ENCODE measurements at places on chromosomes 3 and 15.

GRCh38 chr3:4606911-4607310, 113.8 kb downstream of the ITPR1 start:
- DNase-seq: no peak

DNA sequence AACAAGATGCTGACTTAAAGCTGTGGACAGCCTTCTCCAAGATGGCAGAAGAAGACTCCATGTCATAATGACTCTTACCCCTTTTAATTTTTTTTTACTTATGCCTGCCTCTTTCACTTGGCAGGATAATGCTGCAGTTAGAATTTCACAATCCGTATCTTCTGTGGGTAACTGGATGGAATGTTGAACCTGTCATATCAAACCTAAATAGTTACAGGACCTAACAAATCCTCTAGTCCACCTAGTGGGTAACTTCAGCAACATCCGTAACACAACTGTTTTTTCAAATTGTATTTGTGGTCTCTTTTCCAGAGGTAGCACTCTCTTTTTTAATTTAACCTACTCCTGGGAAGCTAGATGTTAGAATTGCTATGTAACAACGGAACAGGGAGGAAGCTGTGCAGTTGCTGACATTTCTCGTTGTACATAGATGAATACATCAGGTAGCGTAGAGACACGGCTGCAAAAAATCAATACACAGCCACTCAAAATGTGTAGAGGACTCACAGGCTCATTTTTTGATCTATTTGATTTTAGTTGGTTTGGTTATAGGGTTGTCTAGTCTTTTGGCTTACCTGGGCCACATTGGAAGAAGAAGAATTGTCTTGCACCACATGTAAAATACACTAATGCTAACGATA, 43.9 kb upstream of the TRPM1 start:
- DNase-seq: no peak

DNA sequence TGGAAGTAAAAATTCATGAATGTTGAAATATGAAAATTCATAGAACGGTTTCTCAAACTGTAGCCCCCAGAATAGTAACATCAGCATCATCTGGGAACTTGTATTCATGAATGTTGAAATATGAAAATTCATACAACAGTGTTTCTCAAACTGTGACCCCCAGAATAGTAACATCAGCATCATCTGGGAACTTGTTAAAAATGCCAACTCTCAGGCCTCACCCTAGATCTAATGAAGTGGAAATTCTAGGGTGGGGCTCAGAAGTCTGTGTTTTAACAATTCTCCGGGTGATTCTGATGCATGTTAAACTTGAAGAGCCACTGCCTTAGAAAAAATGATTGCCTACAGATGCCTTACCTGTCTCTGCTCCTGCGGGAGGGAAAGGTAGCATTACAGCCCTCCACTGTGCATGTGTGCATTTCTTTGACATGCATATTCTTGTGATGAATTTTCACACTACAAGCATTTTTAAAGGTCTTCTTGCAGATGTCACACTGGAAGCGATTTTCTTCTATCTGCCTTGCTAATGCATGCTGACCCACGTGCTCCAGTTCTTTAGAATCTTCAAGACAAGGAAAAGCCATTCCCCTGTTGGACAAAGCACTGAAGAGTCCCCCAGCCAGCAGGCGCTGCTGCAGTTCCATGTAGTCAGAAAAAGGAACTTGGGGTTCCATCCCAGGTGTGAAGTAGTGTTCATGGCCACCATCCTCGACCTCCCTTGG, 21.7 kb downstream of the BNC1 start:
- no peak for DNase-seq

- DNase-seq: no peak
Measured at GRCh38 chr3:23440416-23441294, 237.5 kb downstream of the UBE2E2 start.

DNA sequence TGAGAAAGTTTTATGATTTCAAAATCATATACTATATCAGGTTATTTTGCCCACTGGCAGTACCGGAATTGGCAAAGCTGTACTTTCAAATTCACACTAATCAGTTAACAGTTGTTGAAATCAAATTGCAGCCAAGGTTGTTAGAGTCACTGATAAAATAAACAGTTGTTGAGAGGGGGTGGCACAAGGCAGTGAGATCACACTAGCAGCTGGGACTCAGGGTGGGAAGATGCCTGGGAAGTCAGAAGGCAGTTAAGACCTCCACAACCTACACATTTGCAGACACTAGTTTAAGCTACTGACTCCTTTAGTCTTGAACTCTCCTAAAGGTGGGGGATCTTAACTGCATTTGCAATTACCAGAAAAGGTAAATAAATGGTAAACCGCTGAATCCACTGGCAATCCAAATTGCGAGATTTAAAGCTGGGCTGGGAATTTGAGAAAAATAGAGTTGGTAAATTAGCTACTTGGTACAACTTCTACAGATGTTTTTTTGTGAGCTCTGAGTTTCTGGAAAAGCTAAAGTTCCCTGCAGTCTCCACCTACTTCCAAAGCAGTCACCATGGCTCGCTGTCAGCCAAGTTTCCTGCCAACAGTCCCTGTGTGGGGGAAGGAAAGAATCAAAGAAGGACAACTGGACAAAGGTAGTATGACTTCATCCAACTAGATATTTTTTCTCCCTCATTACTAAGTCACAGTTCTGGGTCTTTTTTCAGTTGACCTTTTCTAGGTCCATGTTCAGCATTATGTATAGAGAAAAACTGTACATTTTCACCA, 105.7 kb downstream of the ZNF385D start:
- DNase-seq: no peak

DNA sequence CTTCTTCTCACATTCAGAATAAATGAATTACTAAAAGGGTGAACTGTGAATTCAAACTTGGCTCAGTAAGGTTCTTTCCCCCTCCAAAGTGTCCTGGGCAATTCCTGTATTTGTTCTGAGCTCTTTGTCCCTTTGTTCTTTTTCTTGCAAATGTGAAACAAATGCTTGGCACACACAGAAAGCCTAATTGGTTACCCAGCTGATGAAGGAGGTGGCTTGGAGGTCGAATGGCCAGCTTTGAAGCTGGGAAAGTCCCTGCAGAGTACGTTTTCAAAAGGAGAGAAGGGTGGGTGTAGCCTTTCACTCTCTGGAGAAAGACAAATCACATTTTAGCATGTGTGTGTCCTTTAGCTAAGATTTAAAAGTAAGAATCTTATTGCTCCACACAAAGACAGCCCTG, 154.4 kb downstream of the PEX5L start:
- DNase-seq: peak; percentile 35

DNA sequence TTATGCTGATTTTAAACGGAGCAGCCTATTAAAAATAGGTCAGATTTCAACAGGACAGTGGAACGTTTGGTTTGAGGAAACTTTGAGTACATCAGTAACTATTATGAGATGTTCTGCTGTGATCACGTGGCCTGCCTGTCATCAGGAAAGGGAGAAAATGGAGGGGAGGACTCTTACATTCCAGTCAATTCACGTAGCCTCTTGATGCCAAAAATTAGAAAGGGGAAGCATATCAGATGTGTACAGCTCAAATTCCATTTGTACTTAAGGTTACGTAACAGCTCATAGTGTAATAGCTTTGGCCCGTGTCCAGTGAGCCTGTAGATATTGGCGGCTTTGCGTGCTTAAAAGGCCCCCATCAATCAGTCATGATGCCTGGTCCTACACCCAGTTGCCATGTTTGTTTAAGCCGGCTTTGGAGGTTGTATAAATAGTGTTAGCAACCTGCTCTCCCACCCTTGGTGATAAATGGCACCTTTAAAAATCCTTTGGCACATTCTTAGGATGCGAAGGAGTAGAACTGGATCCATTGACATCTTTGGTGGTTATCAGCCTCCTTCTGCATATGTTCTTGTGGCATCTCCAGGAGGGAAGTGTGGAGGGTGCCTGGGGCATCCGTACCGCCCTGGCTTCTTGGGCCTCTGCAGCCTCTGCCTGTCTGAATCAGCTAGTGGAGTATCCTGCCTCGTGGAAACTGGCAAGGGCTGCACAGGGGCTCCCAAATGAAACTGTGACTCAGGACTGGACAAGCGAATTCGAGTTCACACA, 163.9 kb downstream of the THSD4 start:
- peak; percentile 83 for DNase-seq

- DNase-seq: peak; percentile 68
Measured at GRCh38 chr15:90869601-90870353, 1.4 kb downstream of the FURIN start.

DNA sequence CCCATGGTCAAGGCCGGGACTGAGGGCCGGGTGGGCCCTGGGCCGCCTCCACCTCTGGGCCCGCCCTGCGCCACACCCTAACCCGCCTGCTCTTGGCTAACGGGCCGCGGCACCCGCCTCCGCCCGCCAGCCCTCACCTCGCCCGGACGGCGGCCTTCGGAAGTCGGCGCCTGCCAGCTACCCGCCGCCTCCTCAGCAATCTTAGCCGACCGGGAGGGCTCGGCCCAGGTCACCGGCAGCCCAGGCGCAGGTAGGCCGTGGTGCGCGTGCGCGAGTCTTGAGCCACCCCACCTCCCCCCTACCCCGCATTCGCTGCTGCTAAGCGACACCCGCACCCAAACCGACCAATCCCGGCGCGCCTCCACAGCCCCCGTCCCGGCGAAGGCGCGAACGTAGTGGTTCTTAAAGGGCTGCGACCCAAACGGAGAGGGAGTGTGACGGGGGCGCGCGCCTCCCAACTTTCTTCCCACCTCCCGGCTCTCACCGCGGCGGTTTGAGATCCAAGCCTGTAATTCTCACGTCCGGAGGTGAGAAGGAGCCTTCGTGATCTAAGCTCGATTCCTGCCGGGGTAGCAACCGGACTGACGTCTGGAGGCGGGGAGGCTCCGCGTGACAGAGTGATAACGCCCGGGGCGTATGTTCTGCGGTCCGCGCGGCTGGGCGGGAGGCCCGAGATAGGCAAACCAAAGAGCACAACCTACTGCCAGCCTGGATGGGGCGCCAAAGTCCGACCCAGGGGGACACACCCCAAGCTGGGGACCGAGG, at the start of gene SEC22C:
TSS of gene SEC22C (minus strand) at position 259 of the 765 bp plus-strand sequence. CDS start 12,921 bp downstream, outside the sequence.
- DNase-seq: peak; percentile 97

DNA sequence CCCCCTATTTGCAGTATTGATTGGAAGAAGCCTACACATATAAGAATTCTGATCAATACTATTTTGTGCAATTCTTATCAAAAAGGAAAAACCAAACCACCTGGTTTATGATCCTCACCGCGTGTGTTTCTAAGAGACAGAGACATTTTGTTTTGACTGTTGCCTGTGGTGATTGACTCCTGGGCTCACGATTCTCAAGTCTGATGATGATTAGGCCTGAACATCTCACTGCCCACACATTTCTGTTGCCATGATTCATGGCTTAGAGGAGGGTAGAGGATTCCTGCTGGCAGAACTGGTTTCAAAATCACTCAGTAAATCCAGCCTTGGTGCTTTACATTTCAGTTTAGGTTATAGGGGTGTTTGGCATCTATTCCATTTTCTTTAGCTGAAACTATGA, 88.3 kb upstream of the UBE3A start:
- DNase-seq: no peak

GRCh38 chr3:173397161-173398110, at the start of gene NLGN1:
TSS of gene NLGN1 (plus strand) at chr3:173397744.
- peak; percentile 75 for DNase-seq

Data from NCI-H82 (cell line).